Neural progenitor cell (in vitro differentiated cells): ENCODE measurements at places on chromosomes 12 and 14. TPM values are rescaled to one million over a fixed set of nuclear protein-coding genes. Genes with fewer than 3 reads are reported as not detected.

GRCh38 chr14:49367696-49368095 is 218.5 kb downstream of the RPS29 start:
- DNase-seq: no peak

- DNase-seq: no peak
Observed at GRCh38 chr14:76154539-76155126, 2.9 kb downstream of the GPATCH2L start.

- no peak for DNase-seq
Observed at GRCh38 chr14:20612403-20612802, 21.2 kb upstream of the RNASE12 start.

- DNase-seq: no peak
Observed at GRCh38 chr14:72094844-72095582, 162.8 kb downstream of the RGS6 start.

DNA sequence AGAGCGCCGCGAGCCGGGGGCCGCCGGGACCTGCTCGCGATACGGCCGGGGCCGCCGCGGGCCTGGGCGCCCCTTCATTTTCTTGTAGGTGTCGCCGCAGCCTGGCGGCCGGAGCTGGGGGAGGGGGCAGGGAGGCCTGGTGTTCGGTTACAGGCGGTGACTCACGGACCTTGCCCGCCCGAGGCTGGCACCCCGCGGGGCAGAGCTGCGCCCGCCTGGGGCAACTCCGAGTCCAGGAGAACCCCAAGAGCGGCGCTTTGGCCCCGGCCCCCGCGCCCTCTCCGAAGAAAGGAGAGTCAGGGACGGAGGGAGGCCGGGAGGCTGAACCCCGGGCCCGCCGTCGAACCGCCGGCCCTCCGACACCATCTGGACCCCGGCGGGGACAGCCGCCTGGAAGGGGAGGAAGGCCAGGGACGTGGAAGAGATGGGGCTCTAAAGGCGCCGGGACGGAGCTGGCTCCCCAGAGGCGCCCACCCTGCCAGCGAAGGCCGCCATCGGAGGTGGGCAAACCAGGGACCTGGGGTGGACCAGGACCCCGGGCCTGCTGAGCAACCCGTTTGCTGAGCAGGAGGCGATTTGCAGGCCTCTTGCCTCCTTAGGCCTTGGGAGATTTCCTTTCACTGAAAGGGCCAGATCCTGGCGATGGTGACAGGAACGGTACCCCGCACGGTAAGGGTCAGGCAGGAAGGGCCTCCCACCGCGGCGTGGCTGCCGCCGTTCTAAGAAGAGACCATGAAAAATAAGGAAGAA is 843 bp upstream of the NUAK1 start:
- peak; percentile 93 for DNase-seq

- DNase-seq: no peak
Observed at GRCh38 chr12:96326628-96327227, 73.5 kb downstream of the CDK17 start.

GRCh38 chr12:103834942-103835341 is 6.1 kb downstream of the NT5DC3 start:
- no peak for DNase-seq

DNA sequence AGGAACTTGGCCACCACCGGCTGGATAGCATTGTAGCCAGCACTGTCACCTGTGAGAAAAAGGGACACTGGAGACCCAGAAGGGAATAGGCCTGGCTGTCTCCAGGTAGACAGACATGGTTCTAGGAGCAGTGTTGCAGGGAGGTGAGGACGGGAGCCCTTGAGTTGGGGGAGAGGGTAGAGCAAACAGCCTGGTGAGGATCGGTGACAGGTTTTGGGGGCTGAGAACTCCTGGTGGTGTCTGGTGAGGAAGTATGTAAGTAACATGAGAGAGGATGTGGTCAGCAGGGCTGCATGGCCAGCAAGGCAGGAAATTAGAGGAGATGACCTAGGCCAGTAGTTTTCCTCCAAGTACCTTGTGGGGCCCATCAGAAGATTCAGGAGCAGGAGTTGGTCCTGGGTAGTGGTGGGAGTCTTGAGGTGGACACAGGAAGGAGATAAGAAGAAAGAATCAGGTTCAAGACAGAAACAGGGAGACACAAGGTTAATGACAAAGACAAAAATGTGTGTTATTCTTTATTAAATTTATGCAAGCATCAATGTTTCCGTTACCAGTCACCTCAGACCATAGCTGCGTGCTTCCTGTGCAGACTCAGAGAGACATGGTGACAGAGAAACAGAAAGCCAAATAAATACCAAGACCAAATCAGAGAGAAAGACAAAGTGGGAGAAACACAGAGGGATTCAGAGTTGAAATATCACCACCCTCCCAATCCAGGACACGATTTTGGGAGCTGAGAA is at the start of gene ARHGAP9:
TSS of gene ARHGAP9 (minus strand) at position 491 of the 740 bp plus-strand sequence. CDS start at position 31, 460 bp downstream.
- DNase-seq: no peak

GRCh38 chr12:53184828-53185227 is 4.1 kb upstream of the CSAD start:
- DNase-seq: no peak

- DNase-seq: no peak
Observed at GRCh38 chr12:111586986-111587385, 12.1 kb downstream of the ATXN2 start.

- no peak for DNase-seq
Observed at GRCh38 chr12:59007620-59008019, 87.3 kb upstream of the LRIG3 start.

The GALNT8 gene
- total RNA-seq: 2.6 and 5.0 TPM in 2 replicates

The GPRC5A gene
- not detected in 2 replicates for total RNA-seq
